NCI-H2171 treated with DMSO at 0.1 percent for 48 hours (cell line): ENCODE measurements at places on chromosomes 2 and 18.
A peak's percentile ranks its signal among the peaks of the same experiment; 100 is the strongest.

- DNase-seq, result no peak
These were observed 234.2 kb upstream of the SPOPL start for GRCh38 chr2:138267161-138267901.

DNA sequence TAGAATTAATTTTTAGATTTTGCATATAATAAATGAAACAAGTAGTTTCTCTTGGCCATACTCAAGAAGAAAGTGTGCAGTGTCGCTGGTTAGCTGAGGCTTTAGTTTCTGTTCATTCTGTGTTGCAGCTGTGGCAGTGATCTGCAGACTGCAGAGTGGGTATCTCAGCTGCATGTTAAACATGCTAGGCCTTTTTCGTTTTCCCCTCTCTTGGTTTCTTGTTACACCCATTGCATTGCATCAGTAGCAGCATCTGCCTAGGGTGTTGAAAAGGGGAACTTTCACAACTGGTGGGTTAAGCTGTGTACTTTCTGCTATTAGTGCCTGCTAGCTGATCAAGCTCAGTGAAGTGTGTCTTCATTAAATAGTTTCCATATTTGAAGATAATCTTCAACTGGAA is 51.3 kb downstream of the ACSL3 start:
- DNase-seq, result peak; percentile 58

GRCh38 chr2:65053199-65053598 is 3.0 kb upstream of the CEP68 start:
- DNase-seq, result no peak

DNA sequence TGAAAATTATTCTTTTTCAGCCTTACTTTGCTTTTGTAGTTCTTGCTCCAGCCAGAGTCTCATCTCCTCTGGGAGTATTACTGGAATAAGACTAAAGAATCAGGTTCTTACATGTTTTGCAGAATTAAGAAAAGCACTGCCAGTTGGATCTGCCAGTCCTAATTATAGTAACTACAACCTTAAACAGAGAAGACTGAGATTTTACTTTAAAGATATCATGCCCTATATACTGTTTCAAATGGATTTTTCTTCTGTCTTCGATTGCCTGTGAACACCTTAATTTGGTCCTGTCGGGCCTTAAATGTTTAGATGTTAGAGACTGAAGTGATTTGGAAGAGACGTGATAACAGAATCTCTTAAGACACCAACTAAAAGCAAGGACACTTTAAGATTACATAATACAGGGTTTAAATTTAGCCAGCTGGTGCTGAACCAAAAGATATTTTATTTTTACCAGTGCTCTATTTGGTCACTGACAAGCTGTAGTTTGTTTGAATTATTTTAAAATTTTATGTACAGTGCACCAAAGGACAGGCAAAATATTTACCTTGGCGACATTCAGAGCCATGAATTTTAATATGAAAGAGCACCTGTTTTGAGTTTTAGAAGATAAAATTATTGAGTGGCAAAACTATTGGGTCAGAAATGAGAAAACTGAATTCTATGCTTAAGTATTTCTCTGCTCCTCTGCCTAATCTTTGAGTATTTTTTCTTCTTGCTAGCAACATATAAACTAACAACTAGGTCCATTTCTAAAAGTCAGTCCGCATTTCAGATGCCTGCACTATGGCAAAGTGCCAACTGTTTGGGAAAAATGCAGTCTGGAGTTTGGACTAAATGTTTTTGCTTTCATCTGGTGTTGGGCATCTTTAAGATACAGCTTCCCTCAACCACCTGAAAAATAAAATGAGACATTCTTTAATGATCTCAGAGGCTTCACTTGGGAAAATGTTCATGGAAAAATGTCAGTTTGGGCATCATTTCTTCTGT is 300.0 kb downstream of the XIRP2 start:
- no peak for DNase-seq

DNA sequence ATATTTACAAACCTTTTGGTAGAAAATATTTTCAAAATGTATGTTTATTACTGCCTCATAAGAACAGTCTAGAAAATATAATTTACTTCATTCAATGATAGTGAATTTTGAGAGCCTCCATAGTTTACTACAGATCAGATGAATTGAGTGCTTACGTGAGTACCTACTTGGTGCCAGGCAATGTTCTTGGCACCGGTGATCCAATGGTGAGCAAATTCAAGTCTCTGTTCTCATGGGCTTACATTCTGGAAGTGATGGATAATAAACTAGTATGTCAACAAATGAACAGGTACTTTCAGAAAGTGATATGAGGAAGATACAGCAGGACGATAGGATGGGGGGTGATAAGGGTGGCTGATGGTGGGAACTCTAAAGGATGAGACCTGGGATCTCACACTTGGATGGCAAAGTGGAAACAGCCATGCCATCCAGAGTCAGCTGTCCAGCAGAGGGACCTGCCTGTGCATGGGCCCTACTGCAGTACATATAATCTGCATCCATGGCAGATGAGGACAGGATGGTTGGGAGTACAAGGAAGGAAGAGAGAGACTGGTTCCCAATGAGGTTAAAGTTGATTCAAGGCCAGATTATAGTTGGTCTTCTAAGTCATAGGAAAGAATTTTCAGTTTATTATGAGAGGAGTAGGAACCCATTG is 277.0 kb downstream of the NEDD4L start:
- DNase-seq, result no peak

- no peak for DNase-seq
These were observed 208.2 kb downstream of the SPP2 start for GRCh38 chr2:234258562-234259141.

GRCh38 chr18:49162226-49162864 is 211.6 kb upstream of the SMAD7 start:
- DNase-seq, result no peak

- DNase-seq, result no peak
These were observed 11.5 kb downstream of the TMEM163 start for GRCh38 chr2:134707330-134707676.

DNA sequence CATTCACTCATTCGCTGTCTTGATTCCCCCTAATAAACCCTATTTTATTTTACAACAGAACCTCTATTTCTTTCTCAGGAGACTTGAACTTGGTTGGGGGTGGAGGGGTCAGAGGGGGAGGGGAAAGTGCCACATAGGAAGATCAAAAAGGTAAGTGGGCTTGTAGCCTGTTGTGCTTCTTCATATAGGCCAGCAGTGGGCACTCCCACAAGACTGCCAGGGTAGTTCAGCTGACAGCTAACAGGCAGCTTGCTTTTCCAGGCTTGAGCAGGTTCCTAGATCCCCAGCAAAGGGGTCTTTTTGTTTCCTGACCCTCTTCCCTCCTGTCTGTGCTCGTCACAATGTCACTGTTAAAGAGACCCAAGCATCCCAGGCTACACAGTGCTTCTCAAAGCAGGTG is 829 bp upstream of the KIAA2012 start:
- DNase-seq, result no peak

- DNase-seq, result no peak
These were observed 134.2 kb downstream of the CBLN2 start for GRCh38 chr18:72409903-72410302.

GRCh38 chr2:39650468-39650867 is 15.2 kb upstream of the TMEM178A start:
- DNase-seq, result no peak

- DNase-seq, result no peak
These were observed 74.1 kb upstream of the DSEL start for GRCh38 chr18:67590571-67591141.

DNA sequence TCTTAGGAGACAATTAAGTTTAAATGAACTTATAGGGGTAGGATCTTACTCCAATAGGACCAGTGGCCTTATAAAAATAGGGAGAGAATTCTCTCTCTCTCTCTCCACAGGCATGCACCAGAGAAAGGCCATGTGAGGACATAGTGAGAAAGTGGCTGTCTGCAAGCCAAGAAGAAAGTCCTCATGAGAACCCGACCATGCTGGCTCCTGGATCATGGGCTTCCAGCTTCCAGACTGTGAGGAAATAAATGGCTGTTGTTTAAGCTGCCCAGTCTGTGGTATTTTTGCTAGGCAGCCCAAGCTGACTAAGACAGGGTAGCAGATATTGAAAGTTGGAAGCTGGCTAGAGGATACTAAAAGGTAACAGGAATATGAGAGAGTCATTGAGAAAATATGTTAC is 454.0 kb downstream of the NBAS start:
- DNase-seq, result no peak

DNA sequence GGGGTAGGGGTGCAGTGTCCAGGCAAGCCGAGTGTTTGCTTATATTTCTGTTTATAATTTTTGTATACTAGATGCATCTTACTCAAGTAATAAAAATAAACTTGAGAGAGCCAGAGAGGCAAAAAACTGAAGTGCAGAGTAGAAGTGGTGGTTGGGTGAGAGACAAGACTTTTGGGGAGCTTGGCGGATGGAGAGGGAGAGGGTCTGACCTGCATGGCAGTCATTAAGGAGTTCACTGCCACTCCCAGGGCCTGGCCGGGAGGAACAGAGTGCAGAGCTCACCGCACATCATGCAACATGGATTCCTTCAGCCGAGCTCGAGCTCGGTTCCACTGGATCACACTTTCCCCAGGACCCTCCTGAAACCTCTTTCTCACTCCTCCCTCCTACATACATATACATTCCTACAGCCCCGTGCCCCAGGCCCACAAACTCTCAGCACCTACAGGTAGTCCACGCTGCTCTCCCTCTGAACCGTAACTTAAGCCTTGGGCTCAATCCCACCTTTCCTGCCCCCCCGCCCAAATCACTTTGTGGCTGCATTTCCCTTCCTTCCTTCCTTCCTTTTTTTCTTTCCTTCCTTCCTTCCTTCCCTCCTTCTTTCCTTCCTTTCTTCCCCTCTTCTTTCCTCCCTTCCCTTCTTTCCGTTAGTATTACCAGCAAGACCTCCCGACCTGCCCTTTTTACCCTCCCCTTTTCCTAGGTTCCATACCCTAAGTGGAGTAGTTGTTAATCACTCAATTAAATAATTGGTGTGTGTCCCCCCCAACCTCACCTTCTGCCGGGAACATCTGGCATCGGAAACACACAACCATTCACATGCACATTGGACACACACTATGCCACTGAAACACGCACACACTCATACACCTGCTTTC is 37.1 kb upstream of the ATP6V1B1 start:
- peak; percentile 19 for DNase-seq

GRCh38 chr2:68441994-68442322 is 25.1 kb downstream of the FBXO48 start:
- no peak for DNase-seq

DNA sequence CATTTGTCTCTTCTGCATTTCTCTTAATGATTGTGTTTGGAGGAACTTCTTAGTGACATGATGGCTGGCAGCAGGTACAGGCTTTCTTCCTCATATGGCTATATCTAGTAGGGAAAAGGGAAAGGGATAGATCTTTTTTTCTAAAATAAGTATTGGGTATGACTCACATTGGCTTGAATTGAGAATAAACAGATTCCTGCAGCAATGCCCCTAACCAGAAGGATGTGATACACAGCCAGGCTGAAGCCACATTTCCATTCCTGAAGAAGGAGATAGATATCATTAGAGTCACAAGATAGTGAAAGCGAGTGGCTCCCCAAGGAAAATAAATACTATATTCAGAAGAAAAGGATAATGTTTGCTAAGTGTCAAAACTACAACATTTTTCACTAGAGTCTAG is 61.1 kb downstream of the VWC2L start:
- no peak for DNase-seq

- no peak for DNase-seq
These were observed 35.3 kb downstream of the NCKAP5 start for GRCh38 chr2:133532919-133533318.

DNA sequence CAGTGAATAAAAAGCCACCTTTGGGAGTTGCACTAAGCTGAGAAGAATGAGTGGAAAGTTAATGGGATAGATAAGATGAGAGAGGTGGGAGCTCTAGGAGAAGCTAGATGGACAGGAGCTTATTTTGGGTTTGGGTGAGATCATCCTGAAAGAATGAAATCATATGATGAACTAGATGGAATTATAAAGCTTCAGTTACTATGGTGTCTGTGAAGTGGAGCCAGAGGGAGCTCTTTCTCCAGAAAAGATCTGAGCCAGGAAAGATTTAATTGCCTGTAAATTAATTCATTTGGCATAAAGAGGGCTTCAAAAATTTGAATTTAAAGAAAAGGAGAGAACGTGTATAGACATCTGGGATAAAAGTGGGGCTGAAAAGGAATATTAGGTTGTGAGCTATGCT is 10.3 kb downstream of the DNAH6 start:
- no peak for DNase-seq

DNA sequence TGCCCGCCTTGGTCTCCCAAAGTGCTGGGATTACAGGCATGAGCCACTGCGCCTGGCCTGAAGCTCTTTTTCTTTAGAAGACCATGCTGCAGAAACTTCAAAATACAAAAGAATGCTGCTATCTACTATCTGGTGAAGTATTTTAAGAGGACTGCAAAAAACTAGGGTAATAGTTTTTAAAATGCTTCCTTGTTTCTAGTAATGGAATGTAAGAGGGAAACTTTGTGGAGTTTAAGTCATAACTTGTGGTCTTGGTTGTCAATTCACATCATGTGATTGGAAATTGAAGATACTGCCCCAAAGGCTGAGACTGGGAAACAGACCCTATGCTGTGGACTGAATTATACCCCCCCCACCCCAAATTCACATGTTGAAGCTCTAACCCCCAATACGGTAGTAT is 68.3 kb downstream of the B3GNT2 start:
- DNase-seq, result no peak

DNA sequence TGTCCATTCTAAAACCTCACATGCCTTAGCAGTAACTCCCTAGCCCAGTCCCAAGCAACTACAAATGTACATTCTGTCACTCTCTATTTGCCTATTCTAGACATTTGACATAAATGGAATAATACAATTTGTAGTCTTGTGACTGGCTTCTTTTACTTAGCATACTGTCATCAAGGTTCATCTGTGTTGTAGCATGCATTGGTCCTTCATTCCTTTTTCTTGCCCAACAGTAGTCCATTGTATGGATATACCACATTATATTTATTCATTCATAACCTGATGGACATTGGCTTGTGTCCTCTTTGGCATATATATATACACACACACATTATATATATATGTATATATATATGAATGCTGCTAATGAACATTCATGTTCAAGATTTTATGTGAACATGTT is 2.2 kb upstream of the MFSD2B start:
- no peak for DNase-seq

DNA sequence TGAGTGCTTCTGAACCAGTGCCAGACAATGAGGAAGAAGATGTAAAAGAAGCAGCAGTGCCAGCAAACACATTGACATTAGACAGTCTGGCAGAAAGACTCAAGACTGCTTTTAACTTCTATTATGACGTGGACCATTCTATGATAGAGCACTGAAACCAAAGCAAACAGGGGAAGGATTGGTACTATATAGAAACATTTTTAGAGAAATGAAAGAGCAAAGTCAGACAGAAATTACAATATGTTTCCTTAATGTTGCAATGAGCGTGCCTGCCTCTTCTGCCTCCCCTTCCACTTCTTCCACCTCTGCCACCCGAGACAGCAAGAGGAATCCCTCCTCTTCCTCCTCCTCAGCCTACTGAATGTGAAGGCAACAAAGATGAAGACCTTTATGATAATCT is 39.7 kb downstream of the DHX57 start:
- no peak for DNase-seq

DNA sequence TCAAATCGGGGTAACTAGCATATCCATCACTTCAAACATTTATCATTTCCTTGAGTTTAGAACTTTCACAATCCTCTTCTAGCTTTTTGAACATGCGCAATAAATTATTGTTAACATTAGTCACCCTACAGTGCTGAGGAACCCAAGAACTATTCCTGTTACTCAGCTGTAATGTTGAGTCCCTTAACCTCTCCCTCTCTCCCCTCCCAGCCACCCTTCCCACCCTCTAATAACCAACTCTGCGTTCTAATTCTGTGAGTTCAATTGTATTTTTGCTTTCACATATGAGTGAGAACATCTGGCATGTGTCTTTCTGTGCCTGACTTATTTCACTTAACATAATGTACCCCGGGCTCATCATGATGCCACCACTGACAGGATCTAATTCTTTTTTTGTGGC is 78.6 kb upstream of the RANBP2 start:
- no peak for DNase-seq

GRCh38 chr2:1837458-1837857 is 93.1 kb upstream of the PXDN start:
- DNase-seq, result no peak
